ENCODE measurements at places on chromosomes 3 and 15.

- H3K4me1 ChIP-seq: peaks cover 2% of the 10 kb centered on the region
- H3K27me3 ChIP-seq: no peaks in the 10 kb centered on the region
- no peaks in the 10 kb centered on the region for H3K36me3 ChIP-seq
- H3K27ac ChIP-seq: no peak overlapping the region
- no peak for DNase-seq
- no peak overlapping the region for H3K4me3 ChIP-seq
Measured at GRCh38 chr15:77187751-77188464, 117.0 kb upstream of the TSPAN3 start.

- no peaks in the 10 kb centered on the region for H3K4me1 ChIP-seq
- peak overlapping the region; percentile 90 for H3K4me3 ChIP-seq
- H3K36me3 ChIP-seq: no peaks in the 10 kb centered on the region
- no peaks in the 10 kb centered on the region for H3K27me3 ChIP-seq
Measured at GRCh38 chr15:43186003-43186353, 775 bp downstream of the CCNDBP1 start.

GRCh38 chr3:135622656-135623055 lies 342.9 kb upstream of the PPP2R3A start:
- DNase-seq: no peak
- no peaks in the 10 kb centered on the region for H3K36me3 ChIP-seq
- H3K4me3 ChIP-seq: no peak overlapping the region
- no peaks in the 10 kb centered on the region for H3K27me3 ChIP-seq
- no peak overlapping the region for H3K27ac ChIP-seq
- H3K4me1 ChIP-seq: no peaks in the 10 kb centered on the region

- no peaks in the 10 kb centered on the region for H3K36me3 ChIP-seq
- H3K27me3 ChIP-seq: no peaks in the 10 kb centered on the region
- H3K4me1 ChIP-seq: no peaks in the 10 kb centered on the region
- DNase-seq: no peak
- no peak overlapping the region for H3K27ac ChIP-seq
Measured at GRCh38 chr15:66236806-66237375, 16.7 kb downstream of the MEGF11 start.

DNA sequence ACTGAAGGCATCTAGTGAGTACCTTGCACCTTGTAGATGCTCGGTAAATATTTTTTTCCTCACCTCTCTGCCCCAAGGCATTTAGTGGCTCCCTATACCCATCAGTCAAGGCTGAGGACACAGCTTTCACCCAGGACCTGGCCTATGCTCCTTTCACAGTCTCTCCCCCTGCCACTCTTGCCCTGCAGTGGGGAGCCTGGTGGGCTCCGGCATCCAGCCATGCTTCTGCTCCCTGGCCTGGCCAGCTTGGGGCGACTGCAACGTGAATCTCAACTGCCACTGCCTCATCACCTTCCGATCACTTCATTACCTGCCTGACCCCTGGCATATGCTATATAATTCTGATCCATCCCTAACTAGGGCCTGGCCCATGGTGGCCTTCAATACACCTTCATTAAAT lies 735 bp upstream of the CX3CR1 start:
- no peaks in the 10 kb centered on the region for H3K27me3 ChIP-seq
- H3K27ac ChIP-seq: no peak overlapping the region
- no peaks in the 10 kb centered on the region for H3K4me1 ChIP-seq
- no peaks in the 10 kb centered on the region for H3K36me3 ChIP-seq
- no peak overlapping the region for H3K4me3 ChIP-seq

GRCh38 chr3:46517016-46517783 lies 19.4 kb downstream of the RTP3 start:
- no peaks in the 10 kb centered on the region for H3K36me3 ChIP-seq
- H3K27ac ChIP-seq: no peak overlapping the region
- H3K27me3 ChIP-seq: no peaks in the 10 kb centered on the region
- DNase-seq: no peak

- no peak for DNase-seq
- peak within 1 kb of the TSS; percentile 58 for H3K4me3 ChIP-seq
- H3K36me3 ChIP-seq: no peaks in the 10 kb centered on the region
- no peaks in the 10 kb centered on the region for H3K4me1 ChIP-seq
- H3K27me3 ChIP-seq: peaks cover 20% of the 10 kb centered on the region
- H3K27ac ChIP-seq: no peak within 1 kb of the TSS
Measured at GRCh38 chr15:92393071-92393979, at the start of gene ST8SIA2. TSS of gene ST8SIA2 (plus strand) at chr15:92393881. CDS start at chr15:92394065, 184 bp downstream.

DNA sequence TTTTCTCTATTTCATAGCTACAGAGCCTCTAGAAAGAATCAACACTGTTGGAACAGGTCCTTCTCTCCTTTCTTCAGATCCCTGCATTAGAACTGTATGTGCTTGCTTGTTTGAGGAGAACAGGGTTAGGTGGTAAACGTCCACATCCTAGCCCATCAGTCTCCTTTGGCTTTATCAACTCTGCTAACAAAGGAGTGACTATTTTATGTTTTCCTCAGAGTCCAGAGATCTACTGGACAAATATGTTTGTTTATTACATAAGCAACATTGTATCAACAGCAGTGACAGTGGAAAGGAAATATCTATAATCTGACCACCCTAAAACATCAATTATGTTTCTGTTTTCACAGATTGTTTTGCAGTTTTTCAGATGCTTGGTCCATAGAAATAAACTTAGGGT lies 39.6 kb downstream of the CMSS1 start:
- no peaks in the 10 kb centered on the region for H3K36me3 ChIP-seq
- H3K4me3 ChIP-seq: no peak overlapping the region
- H3K27ac ChIP-seq: no peak overlapping the region
- H3K27me3 ChIP-seq: no peaks in the 10 kb centered on the region
- no peaks in the 10 kb centered on the region for H3K4me1 ChIP-seq

DNA sequence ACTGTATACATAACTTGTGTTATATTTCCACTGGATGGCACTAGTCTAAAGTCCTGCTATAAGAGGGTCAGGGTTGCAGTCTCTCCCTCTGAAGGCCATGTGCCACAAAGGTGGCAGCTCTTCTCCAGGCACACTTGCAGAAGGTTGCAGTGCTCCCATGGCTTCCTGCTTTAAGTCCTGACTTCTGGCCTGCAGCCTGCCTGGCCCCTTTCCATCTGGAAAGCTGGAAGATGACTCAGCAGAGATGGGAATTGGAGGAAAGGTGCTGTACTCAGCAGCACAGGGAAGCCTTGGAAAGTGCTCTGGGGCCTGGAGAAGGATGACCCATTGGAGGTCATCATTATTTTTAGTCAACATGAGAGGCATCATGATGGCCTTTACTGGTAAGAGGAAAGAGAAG lies 40.9 kb upstream of the MRPL3 start:
- H3K4me1 ChIP-seq: no peaks in the 10 kb centered on the region
- H3K27ac ChIP-seq: no peak overlapping the region
- H3K27me3 ChIP-seq: no peaks in the 10 kb centered on the region
- no peaks in the 10 kb centered on the region for H3K36me3 ChIP-seq
- H3K4me3 ChIP-seq: no peak overlapping the region

DNA sequence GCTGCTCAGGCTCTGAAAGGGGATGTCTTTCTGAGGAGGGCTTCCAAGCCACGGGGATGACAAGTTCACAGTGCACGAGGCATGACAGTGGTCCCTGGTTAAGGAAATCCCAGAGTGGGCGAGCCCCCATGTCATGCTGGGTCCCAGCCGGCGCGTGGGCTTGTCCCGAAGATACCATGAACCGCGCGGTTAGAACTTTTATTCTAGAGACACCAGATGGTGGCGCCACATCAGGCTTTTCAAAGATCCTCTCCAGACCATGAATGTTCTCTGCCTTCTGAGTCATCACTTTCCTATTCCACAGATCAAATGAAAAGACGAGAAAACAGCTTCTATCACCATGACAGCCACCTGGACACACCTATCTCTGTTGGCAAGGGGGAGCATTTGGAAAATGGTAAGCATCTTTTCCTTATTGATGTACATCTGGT lies 227.8 kb upstream of the LYSMD4 start:
- H3K27me3 ChIP-seq: no peaks in the 10 kb centered on the region
- H3K4me3 ChIP-seq: no peak overlapping the region
- no peak for DNase-seq
- no peaks in the 10 kb centered on the region for H3K36me3 ChIP-seq
- H3K4me1 ChIP-seq: peaks cover 2% of the 10 kb centered on the region

DNA sequence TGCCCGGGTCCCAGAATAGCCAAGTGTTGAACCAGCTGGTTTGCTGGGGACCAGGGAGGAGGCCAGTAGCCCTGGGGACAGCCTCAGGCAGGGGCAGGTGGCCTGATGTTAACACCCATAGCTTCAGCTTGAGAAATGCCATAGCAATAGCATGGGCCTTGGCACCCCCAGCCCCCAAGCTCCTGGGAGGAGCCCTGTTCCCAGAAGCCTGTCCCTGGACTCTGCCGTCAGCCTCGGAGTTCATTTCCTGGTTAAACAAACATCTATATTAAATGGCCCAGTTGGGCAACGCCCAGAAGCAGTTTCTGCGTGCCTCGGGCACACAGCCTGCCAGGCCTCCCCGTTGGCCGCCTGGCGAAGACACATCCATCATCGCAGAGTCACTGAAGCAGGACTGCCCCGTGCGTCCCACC lies 58.2 kb downstream of the FGD5 start:
- H3K4me1 ChIP-seq: peaks cover 9% of the 10 kb centered on the region
- H3K36me3 ChIP-seq: no peaks in the 10 kb centered on the region
- H3K27ac ChIP-seq: no peak overlapping the region
- no peaks in the 10 kb centered on the region for H3K27me3 ChIP-seq

DNA sequence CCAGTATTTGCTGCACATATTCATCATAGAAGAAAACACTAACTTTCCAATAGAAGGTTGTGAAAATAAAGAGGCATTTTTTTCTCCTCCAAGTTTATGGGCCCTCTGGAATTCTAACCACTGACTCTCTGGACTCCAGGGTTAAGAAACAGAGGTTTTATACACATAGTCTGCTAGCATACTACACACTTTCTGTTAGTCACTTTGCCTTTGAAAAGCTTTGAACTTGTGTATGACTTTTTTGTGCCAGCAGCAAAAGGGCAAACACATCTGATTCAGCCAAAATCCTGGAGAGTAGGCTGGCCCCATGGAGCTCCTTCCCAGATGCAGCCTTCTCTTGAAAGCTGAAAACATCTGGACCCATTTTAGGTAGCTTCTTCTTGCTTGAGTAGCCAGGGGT lies 6.2 kb downstream of the ZIC4 start:
- peaks cover 51% of the 10 kb centered on the region for H3K27me3 ChIP-seq
- peaks cover 19% of the 10 kb centered on the region for H3K4me1 ChIP-seq
- H3K4me3 ChIP-seq: no peak overlapping the region
- no peaks in the 10 kb centered on the region for H3K36me3 ChIP-seq
- H3K27ac ChIP-seq: no peak overlapping the region
- DNase-seq: no peak

DNA sequence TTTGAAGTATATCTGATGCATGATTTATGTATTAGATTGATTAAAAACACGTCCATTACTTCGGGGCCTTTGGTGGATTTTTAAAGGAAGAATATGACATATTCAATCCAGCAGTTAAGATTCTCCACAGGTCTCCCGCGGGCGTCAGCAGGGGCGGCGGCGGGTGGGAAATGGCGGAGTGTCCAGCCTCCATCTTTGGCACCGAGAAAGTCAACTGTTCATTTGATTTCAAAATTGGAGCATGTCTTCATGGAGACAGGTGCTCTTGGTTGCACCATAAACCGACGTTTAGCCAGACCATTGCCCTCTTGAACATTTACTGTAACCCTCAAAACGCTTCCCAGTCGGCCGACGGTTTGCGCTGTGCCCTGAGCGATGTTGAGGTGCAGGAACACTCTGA lies 7.2 kb upstream of the NANOGP8 start:
- H3K27ac ChIP-seq: no peak overlapping the region
- no peaks in the 10 kb centered on the region for H3K36me3 ChIP-seq
- no peak for DNase-seq
- H3K27me3 ChIP-seq: no peaks in the 10 kb centered on the region
- no peaks in the 10 kb centered on the region for H3K4me1 ChIP-seq

DNA sequence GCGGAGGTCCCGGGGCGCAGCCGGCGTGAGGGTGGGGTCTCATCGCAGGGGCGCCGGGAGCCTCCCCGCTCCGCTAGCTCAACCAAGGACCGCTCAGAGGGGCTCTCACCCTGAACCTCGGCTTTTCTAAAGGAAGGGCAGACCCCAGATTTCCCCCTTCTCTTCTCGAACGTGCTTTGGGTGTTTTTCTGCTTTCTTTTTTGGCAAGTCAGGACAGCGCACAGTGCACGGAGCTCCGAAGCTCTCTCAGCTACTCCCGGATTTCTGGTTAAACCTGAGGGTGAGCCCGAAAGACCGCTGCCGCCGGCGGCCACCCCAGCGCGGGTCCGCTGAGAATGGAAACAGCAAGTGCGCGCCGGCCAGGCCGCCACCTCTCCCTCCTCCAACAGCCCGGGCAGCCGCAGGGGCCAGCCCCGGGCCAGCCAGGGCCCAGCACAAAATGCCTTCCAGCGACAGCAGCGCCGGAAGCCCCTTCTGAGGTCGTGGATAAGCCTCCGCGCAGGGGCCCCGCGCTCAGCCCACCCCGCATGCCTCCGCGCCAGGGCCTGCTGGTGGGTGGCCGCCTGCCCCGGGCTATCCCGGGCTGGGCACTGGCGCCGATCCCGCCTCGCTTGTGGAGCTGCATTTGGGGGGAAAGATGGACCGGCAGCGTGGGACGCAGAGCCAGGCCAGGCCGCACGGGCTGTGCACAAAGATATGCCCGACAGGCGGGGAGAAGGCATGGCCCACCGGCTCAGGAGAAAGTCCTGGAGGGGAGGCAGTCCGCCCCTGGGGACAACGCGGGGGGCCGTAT lies 8.2 kb upstream of the OCA2 start:
- peaks cover 17% of the 10 kb centered on the region for H3K27me3 ChIP-seq
- no peak overlapping the region for H3K27ac ChIP-seq
- H3K4me1 ChIP-seq: no peaks in the 10 kb centered on the region
- 0 out of 2 replicates have a peak, but pooled peaks cover 2% of the 10 kb centered on the region for H3K36me3 ChIP-seq

- no peaks in the 10 kb centered on the region for H3K36me3 ChIP-seq
- no peaks in the 10 kb centered on the region for H3K27me3 ChIP-seq
- no peaks in the 10 kb centered on the region for H3K4me1 ChIP-seq
Measured at GRCh38 chr3:7841451-7841850, 660.2 kb upstream of the LMCD1 start.

- H3K4me3 ChIP-seq: no peak overlapping the region
- no peak overlapping the region for H3K27ac ChIP-seq
- H3K36me3 ChIP-seq: no peaks in the 10 kb centered on the region
- no peaks in the 10 kb centered on the region for H3K27me3 ChIP-seq
- DNase-seq: no peak
Measured at GRCh38 chr3:44883999-44884431, 9.6 kb downstream of the TGM4 start.

DNA sequence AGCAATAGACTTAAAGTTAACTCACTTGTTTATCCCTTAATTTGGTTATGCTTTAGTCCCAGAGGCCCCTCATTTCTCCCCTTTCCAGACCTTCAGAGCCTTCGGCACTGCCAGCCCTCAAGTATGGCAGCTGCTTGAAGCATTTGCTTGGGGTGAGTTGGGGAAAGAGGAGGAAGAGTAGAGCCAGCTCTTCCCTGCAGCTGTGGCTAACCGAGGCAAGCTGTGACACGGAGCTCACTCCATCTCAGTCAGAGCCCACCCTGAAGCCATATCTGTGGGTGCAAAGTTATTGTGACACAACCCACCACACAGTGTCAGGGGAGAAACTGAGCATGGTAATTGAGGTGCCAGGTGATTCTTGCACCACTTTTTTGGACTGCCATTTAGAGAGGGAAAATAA lies 66.1 kb downstream of the FILIP1L start:
- H3K36me3 ChIP-seq: no peaks in the 10 kb centered on the region
- H3K27me3 ChIP-seq: no peaks in the 10 kb centered on the region
- DNase-seq: no peak
- no peak overlapping the region for H3K4me3 ChIP-seq
- no peak overlapping the region for H3K27ac ChIP-seq

All from iPS DF 6.9 (cell line).